Activated CD4-positive, alpha-beta T cell treated with anti-CD3 and anti-CD28 coated beads, Interleukin-2, amount 50 U/mL, for 16 hours (primary cell): ENCODE measurements at places on chromosomes 3 and 15.

DNA sequence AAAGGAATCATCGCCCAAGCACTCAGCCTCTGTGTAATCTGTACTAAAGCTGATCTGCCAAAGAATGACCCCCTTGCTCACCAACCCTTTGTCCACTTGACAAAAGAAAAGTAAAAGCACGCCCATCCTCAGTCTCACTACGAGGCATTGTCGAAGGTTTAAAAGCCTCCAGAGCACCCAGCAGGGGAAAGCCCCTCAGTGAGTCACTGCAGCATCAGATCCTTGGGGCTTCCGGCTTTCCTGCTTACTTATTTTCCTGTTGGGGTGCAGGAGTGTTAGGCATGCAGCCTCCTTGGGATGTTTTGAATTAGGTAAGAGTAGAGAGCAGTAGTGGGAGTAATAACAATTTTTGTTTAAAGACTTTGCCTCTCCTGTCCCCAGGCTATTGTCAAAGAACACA is 216.1 kb downstream of the MTHFS start:
- peak; percentile 5 for DNase-seq

DNA sequence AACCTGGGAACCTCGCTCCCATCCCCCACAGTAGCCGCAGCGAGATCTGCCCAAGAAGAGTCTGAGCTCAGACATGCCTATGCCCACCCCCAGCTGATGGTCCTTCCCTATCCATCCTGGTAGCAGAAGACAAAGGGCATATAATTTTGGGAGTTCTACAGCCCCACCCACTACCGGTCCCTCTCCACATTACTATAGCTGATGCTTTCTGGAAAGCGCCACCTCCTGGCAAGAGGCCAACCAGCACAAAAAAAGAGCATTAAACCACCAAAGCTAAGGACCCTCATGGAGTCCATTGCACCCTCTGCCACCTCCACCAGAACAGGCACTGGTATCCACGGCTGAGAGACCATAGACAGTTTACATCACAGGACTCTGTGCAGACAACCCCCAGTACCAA is 168.4 kb downstream of the MEGF11 start:
- DNase-seq = peak; percentile 20

GRCh38 chr3:126557761-126558160 is 971 bp downstream of the C3orf22 start:
- no peak for DNase-seq

DNA sequence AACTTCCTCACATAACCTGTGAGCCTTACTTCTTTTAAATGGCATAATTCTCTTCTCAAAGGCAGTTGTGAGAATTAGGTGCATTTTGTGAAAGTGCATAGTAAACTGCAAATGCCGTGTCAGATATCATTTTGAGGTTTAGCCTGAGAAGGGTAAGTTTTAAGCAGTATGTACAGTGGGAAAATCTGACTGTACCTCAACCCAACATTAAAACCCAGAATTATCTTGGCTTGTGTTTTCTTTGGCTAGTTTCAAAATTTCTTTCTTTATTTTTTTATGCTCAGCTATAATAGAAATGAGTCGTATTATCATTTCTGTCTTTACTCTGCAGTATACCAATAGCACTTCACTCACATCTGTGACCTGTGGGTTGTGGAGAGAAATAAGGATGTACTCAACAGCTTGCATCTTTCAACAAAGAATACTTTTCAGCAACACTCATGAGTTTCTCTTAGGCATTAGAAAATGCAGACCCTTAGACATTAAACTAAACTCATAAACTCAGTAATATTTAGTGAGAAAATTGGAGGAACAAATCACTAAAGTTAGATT is 65.7 kb downstream of the RASA2 start:
- DNase-seq = peak; percentile 69

DNA sequence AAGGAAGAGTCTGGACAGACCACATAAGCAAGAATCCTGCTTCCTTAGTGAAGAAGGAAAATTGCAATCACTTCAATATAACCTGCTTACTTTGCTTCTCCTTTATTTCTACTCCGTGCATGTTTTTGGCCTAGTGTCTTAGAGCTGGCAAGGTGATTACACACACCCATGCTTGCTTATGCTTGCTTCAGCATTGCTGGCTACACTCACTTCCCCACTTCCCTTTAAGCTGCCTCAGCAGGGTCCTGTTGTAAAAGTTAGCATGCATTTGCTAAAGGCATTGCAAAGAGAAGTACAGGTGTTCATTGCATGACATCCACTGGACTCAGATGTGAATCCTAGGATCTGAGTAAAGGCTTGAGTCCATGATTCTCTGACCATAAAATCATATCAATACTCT is 47.5 kb upstream of the STT3B start:
- DNase-seq = no peak

GRCh38 chr3:193883551-193883950 is 252.4 kb upstream of the HES1 start:
- DNase-seq = no peak

GRCh38 chr15:38945551-38946298 is 381.1 kb upstream of the RASGRP1 start:
- DNase-seq = no peak

DNA sequence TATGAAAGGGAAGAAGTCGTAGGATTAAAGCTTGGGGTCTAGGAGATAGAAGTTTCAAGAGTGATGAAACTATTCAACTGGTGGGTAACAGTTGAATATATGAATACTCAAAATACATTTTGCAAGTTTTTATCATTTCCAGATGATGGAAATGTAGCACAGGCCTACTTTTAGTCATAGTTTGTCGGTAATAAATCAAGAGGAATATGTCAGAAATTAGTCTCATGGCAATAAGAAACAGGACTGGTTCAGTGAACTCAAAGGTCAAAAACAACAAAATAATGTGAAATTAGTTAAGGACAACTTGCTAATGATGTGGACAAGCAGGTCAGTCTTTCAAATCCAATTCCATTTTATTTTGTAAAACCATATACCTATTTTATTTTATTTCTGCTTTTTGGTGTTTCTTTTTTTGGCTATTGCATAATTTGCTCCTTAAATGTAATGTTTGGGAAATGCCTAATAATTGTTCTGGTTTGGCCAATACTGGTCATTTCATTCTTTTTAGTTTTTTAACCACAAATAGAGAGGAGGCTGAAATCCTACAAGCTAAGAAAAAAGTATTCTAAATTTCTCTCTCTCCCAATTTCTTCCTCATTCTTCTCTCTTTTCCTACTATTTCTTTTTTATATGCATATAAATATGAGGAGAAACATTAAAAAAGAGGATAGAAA is 195.2 kb upstream of the ARHGEF26 start:
- no peak for DNase-seq

DNA sequence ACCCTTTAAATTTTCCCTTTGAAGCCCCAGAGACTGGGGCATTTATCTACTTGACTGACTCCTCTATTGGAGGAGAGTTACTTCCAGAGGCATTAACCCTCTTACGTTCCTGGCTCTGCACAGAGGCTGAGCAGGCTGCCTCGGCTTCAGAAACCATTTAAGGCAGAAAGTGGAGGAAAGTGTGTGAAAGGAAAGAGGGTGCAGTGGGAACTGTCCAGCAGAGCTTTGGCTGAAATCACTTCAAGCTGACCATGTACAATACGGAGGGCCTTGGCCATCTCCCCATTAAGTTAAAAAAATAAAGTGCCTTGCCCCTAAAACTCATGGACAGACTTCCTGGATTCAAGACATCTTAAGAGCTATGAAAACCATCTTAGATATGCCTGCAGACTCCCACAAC is 238.7 kb downstream of the SV2B start:
- no peak for DNase-seq
